ENCODE measurements at places on chromosomes 13 and 19. TPM values are rescaled to one million over a fixed set of nuclear protein-coding genes. Genes with fewer than 3 reads are reported as not detected.

- DNase-seq = no peak
Observed at GRCh38 chr19:5200844-5201243, 139.8 kb downstream of the PTPRS start.

DNA sequence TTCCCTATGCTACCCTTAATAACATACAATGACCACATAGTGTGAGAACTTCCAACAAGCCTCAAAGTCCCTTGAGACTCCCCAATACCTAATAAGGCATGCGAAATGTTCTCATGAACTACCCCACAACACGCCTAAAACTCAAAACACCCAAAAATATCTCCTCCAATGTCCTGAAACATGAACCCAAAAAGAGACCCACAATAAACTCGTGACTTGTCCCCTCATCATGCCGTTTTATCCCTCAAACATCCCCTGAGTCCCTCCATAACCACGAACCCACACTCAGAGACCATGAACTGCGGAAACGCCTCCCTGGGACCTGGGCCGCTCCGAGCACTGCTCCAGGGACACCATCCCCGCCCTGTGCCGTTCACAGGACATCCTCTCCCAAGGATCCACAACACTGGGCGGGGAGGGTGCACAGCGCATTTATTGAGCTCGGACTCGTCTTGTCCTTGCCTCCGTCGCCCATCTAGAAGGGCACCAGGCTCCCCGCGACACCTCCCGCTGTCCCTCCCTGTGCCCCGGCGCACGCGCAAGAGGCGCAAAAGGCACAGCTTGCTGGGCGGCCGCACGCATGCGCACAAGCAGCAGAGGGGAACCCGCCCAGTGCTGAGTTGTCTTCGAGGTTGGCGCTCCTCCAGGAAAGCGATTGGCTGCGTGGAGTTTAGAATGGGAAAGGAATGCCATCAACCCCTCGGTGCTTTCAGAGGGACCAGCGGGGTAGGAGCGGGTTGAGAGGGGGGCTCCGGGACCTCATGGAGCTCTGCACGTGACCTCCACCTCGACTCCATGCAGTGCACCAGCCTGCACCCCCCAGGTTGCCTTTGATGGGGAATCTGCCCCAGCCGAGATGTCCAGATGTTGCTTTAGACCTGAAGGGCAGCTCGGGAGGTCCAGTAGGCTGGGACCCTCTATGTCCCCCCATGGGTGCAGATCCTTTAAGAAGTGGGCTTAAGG is 8.8 kb downstream of the FXYD3 start:
- peak; percentile 88 for DNase-seq

Gene JSRP1
- total RNA-seq = 1.6 TPM

GRCh38 chr19:39200803-39201115 is 3.3 kb downstream of the SYCN start:
- no peak for DNase-seq

DNA sequence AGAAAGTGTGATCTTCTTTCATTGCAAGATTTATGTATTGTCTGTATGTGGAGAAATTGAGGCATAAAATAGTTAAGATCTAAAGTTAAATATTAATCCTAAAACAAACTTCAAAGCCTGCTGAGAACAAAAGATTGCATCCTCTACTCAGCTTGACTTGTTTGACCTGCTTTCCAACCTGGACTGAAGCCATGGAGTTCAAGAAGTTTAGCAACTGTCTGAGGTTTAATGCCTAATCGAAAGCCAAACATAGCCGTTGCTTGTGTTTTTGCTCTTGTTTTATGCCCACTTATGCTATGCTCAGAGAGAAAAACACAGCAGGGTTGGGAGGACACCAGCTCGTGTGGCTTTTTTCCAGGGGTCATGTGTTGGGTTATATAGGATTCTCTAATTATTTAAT is 135.6 kb downstream of the NUFIP1 start:
- peak; percentile 31 for DNase-seq

- no peak for DNase-seq
Observed at GRCh38 chr13:113949546-113949945, 24.3 kb downstream of the C13orf46 start.

GRCh38 chr13:59300355-59301173 is 863.2 kb downstream of the DIAPH3 start:
- no peak for DNase-seq

Gene CARM1
- 19.1 TPM for total RNA-seq

DNA sequence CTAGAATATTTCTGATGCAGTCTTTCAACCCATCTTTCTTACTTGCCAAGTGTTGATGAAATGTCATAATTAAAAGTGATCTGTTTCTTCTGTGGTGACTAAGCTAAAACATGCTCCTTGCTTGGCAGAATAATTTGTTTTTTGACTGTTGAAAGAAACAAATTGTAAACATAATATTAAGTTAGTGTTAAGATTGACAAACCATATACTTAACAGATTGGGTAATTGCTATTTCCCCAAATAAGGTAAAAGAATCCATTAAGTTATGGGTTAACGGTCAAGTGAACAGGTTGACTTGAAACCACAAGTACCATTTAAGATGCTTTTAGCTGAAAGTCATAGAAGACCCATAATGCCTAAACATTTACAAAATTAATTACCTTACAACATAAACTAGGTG is 62.9 kb downstream of the TEX26 start:
- no peak for DNase-seq

Measured in urinary bladder (tissue), 4 donors.